ENCODE measurements at places on chromosomes 16 and 17.

DNA sequence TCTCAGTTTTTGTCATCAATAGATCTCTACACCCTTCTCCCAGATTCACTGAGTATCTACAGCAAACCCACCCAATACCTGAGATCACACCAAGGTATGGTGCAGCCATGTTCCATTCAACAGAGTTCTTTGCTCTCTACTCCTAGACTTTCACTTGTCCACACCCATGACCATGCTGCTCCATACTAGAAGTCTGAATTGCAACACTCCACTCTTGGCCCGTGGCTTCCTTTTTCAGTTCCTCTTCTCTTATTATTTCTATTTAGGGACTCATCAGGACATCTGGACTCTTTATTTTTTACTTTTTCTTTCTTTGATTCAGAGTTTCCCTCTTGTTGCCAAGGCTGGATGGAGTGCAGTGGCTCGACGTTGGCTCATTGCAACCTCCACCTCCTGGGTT is 37.1 kb downstream of the YWHAE start:
- no peak for DNase-seq

DNA sequence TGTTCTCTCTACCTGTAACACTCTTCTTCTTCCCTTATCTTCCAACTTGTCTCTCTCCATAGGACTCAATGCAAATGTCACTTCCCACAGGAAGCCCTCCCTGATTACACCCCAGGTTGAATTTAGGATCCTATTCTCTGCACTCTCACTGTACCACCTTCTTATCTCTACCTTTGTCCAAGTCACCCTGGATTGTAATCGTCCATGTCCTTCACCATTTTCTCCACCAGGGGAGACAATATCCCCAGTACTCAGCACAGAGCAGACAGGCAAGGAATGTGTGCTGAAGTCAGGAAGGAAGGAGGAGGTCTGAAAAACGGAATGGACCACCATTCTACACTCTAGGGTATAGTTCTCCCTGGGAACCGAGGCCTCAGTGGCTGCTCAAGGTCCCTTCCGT is 14.2 kb downstream of the C16orf82 start:
- DNase-seq: peak; percentile 33

GRCh38 chr16:7964167-7964566 is 626.1 kb downstream of the TMEM114 start:
- no peak for DNase-seq

DNA sequence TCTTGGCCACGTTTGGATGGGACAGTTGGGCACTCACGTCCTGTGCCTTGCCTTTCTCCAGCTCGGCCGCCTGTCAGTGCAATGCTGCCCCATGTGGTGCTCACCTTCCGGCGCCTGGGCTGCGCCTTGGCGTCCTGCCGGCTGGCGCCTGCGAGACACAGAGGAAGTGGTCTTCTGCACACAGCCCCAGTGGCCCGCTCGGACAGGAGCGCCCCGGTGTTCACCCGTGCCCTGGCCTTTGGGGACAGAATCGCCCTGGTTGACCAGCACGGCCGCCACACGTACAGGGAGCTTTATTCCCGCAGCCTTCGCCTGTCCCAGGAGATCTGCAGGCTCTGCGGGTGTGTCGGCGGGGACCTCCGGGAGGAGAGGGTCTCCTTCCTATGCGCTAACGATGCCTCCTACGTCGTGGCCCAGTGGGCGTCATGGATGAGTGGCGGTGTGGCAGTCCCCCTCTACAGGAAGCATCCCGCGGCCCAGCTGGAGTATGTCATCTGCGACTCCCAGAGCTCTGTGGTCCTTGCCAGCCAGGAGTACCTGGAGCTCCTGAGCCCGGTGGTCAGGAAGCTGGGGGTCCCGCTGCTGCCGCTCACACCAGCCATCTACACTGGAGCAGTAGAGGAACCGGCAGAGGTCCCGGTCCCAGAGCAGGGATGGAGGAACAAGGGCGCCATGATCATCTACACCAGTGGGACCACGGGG is 7.1 kb downstream of the ACSF3 start:
- DNase-seq: no peak

GRCh38 chr16:26464576-26465266 is 602.0 kb upstream of the C16orf82 start:
- DNase-seq: no peak

- peak; percentile 67 for DNase-seq
Measured at GRCh38 chr16:27748868-27749546, 199.1 kb downstream of the KATNIP start.

DNA sequence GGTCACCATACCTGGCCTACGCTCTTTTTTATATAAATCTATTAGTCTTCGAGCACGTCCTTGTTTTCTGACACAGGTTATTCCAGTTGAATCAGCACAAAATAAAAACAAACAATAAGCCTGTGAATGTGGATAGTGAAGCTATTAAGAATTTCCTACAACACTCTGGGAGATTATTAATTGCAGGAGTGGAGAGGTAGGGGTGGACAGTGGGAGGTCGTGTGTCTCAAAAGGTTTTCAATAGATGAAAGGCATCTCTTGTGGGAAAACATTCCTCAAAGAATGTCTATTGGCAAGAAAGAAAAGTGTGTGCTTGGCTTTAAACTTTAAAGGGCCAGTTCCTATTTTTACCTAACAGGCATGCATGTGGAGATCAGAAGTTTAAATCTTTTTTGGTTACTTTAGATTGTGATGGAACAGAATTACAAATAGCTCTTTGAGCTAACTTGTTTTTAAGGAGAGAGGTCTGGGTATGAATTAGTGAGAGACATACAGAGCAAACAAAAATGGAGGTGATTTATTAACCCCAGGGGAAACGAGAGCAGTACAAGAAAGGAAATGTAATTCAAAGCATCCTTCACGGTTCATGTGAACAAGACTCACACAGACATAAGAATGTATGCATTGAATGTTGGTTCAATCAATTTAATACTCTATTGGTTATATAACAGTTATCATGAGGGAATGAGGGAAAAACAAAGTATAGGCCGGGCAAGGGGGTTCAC is 9.0 kb downstream of the SMYD4 start:
- DNase-seq: no peak
